Mesothelial cell of epicardium (in vitro differentiated cells): ENCODE measurements at places on chromosomes 7 and 10.

DNA sequence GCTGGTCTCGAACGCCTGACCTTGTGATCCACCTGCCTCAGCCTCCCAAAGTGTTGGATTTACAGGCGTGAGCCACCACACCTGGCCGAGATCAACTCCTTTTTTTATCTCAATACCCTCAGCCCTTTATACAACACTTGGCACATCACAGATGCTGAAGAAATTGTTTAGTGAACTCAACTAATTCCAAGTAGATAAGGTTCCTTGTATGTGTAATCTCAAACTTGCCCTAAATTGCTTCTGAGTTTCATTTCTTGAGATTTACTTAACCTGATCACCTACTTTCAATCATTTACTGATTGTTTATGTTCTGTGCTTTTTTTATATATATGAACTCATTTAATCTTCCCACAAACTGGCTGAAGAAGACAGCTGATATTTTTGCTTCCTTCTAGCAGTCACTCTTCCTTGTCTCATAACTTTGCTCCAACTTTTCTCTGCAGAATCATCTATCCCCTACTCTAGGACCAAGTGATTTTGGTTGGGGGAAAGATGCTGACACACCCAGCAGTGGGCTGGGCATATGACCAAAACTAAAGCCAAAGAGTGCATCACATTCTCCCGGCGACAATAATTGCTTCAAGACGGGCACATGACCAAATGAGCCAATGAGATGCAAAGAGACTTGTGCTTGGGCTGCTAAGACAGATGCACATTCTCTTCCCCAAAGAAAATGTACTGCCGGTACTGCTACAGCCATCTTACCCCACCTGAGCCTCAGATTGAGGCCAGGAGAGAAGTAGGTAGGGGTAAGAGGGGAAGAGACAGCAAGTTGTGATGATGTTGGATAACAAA lies 40.3 kb upstream of the ARID5B start:
- DNase-seq: no peak

GRCh38 chr10:126749015-126749655 lies 78.6 kb upstream of the C10orf90 start:
- peak; percentile 83 for DNase-seq

GRCh38 chr7:12450615-12451014 lies 47.0 kb upstream of the VWDE start:
- DNase-seq: no peak

- no peak for DNase-seq
Measured at GRCh38 chr7:68800316-68800715, 798.0 kb upstream of the AUTS2 start.

DNA sequence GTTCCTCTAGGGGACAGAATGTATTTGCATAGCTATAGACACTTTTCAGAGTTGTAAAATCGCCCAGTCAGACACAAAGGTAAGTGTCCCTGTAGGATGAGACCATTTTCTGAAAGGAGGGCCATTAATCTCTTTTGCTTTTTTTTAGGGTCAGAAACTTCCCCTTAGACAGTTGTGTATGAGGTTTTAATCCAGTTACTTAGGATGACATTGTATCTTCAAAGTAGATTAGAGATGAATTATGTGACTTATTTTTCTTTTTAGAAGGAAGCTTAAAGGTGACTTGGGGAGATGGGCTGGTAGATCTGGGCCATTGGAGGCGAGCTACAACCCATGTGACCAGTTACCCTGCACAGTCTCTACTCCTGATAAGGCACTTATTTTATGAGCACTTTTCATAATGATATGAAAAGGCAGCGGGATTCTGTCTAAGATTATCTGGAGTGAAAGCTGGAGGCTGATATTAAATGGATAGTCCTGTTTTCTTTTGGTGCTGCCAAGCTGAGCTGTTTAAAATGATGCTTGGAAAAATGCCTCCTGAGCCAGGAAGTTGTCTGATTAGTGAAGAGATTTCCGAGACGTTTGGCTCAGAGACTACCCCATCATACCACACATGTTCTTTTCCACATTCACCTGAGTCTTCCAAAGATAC lies 264.3 kb downstream of the AUTS2 start:
- DNase-seq: no peak

- no peak for DNase-seq
Measured at GRCh38 chr10:112361951-112362751, 11.8 kb upstream of the ACSL5 start.

DNA sequence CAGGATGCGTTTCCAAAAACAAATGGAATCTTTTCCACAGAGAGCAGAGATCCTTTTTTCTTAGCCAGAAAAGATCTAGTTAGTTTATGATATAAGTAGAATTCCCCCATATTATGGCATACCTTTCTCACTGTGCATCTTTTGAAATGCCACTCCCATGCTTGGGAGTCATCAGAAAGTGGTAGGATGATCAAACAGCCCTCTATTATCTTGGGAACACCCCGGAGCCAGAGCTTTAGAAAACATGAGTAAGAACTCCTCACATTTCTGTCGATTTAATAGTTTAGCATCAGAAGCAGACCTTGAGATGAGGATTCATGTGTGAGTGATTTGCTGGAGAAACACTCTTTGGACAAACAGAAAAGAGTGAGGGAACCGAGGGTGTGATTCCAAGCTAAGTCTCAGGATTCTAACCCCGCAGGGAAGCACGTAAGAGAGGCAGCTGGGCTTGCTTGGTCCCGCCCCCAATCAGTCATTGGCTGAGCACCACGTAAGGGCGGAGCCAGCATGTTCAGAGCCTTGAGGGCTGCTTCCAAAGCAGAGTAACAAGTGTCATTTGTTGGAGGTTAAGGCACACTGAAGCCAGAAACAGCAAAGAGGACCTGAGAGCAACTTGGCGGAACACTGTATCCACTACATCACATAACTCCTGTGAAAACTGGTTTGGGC lies 43.7 kb upstream of the NXPH1 start:
- peak; percentile 41 for DNase-seq

DNA sequence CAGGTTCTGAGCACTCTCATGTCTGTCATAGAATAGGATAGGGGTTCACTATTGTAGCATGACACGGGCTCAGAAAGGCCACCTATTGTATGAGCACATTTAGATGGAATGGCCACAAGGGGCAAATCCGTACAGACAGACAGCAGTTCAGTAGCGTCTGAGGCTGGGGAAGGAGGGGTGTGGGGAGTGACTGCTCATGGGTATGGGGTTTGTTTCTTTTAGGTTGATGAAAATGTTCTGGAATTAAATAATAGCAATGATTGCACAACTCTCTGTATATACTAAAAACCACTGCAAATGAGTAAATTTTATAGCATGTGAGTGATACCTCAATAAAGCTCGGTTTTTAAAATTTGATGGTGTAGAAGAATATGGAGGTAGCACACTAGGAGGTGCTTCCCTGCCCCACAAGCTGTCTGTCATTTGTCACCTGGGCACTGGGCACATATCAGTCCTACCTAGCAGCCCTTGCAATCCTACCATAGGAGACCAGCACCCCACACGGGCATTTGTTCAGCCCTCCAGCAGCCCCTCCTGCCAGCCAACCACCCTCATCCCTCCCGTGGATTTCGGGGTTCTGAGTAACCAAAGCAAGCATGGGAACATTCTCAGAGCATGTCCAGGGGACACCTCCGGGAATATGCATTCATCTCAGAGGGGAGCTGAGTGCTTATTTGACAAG lies 35.2 kb downstream of the KCNMA1 start:
- DNase-seq: no peak

- no peak for DNase-seq
Measured at GRCh38 chr7:4683884-4684565, 1.9 kb downstream of the FOXK1 start.

DNA sequence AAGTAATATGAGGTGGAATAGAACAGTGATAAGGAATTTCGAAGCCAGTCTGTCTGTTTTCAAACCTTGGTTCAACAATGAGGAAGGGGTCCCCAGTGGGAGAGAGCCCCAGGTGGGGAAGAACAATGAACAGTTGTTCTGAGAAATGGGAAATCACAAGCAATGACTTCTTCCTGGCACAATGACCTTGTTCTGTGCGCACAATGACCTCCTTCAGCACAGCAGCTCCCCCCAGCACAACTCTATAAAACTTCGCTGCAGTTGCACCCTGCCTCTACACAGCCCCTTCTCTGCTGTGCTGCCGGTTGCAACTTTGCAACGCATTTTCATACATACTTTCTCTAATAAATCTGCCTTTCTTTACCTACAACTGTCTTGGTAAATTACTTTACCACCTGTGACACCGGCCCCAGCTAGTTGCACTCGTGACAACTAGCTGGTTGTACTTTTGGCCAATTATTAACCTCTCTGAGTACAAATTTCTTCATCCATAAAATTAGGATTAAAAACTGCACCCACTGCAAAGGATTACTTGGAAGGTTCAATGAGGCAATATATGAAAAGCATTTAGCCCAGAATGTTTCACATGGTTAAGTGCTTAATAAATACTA lies 40.5 kb downstream of the ASB4 start:
- no peak for DNase-seq

- no peak for DNase-seq
Measured at GRCh38 chr7:15305002-15305600, 256.7 kb downstream of the AGMO start.

- DNase-seq: no peak
Measured at GRCh38 chr7:95582578-95583293, 13.6 kb downstream of the PDK4 start.

GRCh38 chr7:149662591-149663095 lies 110.7 kb downstream of the ZNF467 start:
- peak; percentile 64 for DNase-seq

DNA sequence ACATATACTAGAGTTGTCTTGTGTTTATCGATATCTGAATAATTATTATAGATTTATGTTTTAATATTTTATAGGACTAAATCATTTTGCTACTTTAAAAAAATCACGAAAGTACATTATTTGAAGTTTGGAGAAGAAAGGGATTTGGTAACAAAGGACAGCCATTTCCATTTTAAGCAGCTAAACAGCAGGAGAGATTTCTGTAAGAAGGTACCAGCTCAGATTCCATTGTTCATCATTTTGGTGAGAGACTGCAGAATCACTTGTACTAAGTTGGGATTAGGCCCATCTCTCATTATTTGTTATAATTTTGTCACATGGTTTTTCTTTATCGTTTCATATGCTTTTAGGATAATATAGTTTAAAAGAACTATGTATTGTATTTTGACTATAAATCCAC lies 46.7 kb downstream of the PALS2 start:
- DNase-seq: no peak

DNA sequence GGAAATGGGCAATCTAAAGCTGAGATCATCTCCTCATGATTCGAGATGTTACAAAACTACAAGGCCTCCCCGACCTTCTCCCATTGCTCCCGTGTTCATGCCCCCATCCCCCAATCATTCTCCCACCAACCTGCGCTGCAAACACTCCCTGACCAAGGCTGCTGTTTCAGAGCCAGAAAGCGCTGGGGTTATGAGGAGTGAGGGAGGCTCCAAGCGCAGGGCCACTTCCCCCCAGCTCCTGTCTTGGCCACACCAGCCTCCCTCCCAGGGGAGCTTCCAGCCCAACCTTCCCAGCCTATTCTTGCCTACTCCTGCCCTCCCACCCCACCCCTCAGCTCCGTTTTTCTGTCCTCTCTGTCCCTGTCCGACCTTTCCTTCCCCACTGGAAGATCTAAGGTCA lies 14.7 kb upstream of the NODAL start:
- DNase-seq: no peak

DNA sequence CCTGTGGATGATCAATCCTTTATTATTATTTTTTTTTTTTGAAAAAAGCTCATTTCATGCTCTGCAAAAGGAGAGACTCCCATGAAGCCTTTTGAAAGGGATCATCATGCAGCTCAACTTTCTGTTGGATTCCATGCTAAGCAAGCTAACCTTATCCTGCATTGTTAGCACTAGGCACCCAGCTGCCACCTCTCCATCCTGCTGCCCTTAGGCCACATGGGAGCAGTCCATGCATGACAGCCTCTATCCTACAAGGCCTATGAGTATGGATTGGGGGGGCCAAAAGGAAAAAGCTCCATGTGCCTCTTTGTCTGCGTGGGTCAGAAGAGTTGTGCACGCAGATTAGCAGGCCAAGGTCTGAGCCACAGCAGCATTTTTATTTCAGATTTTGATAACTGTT lies 19.2 kb downstream of the SMNDC1 start:
- DNase-seq: no peak
